Ovary (tissue), 10 donors: ENCODE measurements at places on chromosomes 4 and X.

- no peaks in the 10 kb centered on the region for H3K36me3 ChIP-seq
- DNase-seq: no peak
- H3K27ac ChIP-seq: no peak overlapping the region
- no peak overlapping the region for H3K4me3 ChIP-seq
- H3K27me3 ChIP-seq: no peaks in the 10 kb centered on the region
Observed at GRCh38 chr4:151304755-151305154, 20.6 kb downstream of the SH3D19 start.

- H3K27ac ChIP-seq: no peak overlapping the region
- H3K4me3 ChIP-seq: peak overlapping the region; percentile 47
- H3K4me1 ChIP-seq: peaks cover 16% of the 10 kb centered on the region
- H3K36me3 ChIP-seq: no peaks in the 10 kb centered on the region
- DNase-seq: no peak
- no peaks in the 10 kb centered on the region for H3K27me3 ChIP-seq
Observed at GRCh38 chr4:1171311-1172227, 814 bp downstream of the SPON2 start.

- H3K4me3 ChIP-seq: no peak overlapping the region
- H3K36me3 ChIP-seq: no peaks in the 10 kb centered on the region
- no peaks in the 10 kb centered on the region for H3K4me1 ChIP-seq
- no peak for DNase-seq
- no peak overlapping the region for H3K27ac ChIP-seq
Observed at GRCh38 chr4:165635951-165636350, 237.1 kb upstream of the TLL1 start.

DNA sequence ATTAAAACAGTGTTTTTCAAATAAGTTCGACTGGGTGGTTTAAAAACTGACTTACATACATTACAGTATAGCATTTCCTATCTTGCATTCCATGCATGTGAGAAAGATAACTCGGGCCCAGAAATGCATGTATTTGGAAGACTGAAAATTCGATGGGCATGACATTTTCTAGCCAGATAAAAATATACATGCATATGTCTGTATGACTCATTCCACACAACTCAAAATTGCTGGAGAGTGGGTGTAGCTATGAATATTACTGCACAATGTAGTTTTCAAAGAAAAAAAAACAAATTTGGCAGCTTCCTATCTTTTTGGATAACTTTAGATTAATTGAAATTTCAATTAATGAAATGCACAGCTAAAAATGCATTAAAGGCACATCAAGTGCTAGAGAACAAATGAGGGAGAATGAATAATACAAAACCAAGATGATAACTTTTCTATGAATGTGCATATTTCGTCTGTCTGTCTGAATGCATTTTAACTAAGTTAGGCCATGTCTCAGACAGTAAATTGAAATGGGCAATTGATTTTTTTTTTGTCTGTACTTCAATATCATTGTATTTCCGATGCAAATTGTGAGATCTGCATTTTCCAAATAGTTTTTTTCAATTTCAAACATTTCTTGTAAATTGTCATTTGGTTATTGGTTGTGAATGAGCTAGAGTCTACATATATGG is 54.5 kb upstream of the GABRA2 start:
- H3K4me3 ChIP-seq: no peak overlapping the region
- no peaks in the 10 kb centered on the region for H3K4me1 ChIP-seq
- no peaks in the 10 kb centered on the region for H3K27me3 ChIP-seq
- H3K27ac ChIP-seq: no peak overlapping the region
- no peak for DNase-seq
- H3K36me3 ChIP-seq: no peaks in the 10 kb centered on the region

- H3K4me1 ChIP-seq: no peaks in the 10 kb centered on the region
- H3K4me3 ChIP-seq: no peak overlapping the region
- H3K27ac ChIP-seq: peak overlapping the region; percentile 30
- no peak for DNase-seq
- no peaks in the 10 kb centered on the region for H3K36me3 ChIP-seq
- H3K27me3 ChIP-seq: no peaks in the 10 kb centered on the region
Observed at GRCh38 chr4:183602557-183603027, 56.4 kb downstream of the RWDD4 start.
